ENCODE measurements at places on chromosomes 16 and 17. TPM values are rescaled to one million over a fixed set of nuclear protein-coding genes. Genes with fewer than 3 reads are reported as not detected.

DNA sequence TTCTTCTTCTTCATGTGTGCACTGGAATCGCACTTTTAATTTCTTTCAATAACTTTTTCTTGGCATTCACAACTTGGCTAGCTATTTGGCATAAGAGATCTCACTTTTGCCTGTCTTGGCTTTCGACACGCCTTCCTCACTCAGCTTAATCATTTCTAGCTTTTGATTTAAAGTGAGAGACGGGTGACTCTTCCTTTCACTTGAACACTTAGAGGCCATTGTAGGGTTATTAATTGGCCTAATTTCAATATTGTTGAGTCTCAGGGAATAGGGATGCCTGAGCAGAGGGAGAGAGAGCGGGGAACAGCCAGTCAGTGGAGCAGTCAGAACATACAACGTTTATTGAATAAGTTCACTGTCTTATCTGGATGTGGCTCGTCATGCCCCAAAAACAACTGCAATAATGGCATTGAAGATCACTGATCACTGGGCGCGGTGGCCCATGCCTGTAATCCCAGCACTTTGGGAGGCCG lies 200.3 kb downstream of the SEC14L1 start:
- DNase-seq: no peak

GRCh38 chr17:48012654-48013053 lies 24.9 kb downstream of the COPZ2 start:
- no peak for DNase-seq

DNA sequence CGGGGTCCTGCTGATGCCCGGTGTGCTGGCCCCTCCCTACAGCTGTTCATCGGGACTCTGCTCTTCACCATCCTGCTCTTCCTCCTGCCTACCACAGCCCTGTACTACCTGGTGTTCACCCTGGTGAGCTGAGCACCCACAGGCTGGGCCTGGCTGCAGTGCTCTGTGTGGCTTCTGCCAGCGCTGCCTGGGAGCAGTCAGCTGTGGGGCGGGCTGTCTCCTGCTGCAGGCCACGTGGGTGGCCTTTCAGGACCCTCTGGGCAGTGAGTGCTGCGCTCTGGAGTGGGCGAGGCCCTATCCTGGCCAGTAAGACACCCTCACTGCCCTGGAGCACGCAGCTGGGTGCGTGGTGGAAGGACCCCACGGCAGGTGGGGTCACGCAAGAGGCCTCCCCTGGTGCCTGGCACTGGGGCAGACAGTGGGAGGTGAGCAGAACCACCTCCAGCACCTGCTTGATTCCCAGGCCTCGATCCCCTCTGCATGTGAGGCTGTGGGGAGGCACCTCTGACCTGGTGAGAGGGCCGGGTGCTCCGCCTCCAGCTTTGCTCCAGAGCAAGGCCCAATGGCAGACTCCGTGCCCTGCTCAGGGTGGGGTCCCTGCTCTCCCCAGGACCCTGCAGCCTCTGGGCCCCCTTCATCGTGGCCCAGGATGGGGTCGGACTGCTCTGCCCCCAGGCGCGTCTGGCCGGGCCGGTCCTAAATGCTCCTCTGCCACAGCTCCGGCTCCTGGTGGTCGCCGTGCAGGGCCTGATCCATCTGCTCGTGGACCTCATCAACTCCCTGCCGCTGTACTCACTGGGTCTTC lies 9.5 kb upstream of the RAB40C start:
- DNase-seq: no peak

The LDHD gene
- total RNA-seq: 0.10 TPM

GRCh38 chr17:42845918-42846593 lies 1.7 kb downstream of the AOC2 start:
- no peak for DNase-seq

The PERCC1 gene
- total RNA-seq: not detected

Data from GM12878 (cell line).